Esophagus muscularis mucosa (tissue), 4 donors: ENCODE measurements at places on chromosomes 7 and 10. TPM values are rescaled to one million over a fixed set of nuclear protein-coding genes. Genes with fewer than 3 reads are reported as not detected.

Gene GSAP
- total RNA-seq, result 18.3 TPM

Gene SYT15
- 6.1 TPM for total RNA-seq

- H3K36me3 ChIP-seq, result no peaks in the 10 kb centered on the region
- H3K4me1 ChIP-seq, result peaks cover 84% of the 10 kb centered on the region
- H3K27ac ChIP-seq, result peak overlapping the region; percentile 84
Measured at GRCh38 chr7:94298943-94299342, 95.8 kb upstream of the COL1A2 start.

- H3K27ac ChIP-seq, result no peak overlapping the region
- no peaks in the 10 kb centered on the region for H3K27me3 ChIP-seq
Measured at GRCh38 chr7:41931263-41931646, 228.4 kb upstream of the INHBA start.
